ENCODE measurements at places on chromosomes 7 and 10. TPM values are rescaled to one million over a fixed set of nuclear protein-coding genes. Genes with fewer than 3 reads are reported as not detected.

- H3K36me3 ChIP-seq = peaks cover 15% of the 10 kb centered on the region
- no peaks in the 10 kb centered on the region for H3K27me3 ChIP-seq
- no peaks in the 10 kb centered on the region for H3K4me1 ChIP-seq
Observed at GRCh38 chr7:99910976-99911375, 8.4 kb downstream of the TRIM4 start.

DNA sequence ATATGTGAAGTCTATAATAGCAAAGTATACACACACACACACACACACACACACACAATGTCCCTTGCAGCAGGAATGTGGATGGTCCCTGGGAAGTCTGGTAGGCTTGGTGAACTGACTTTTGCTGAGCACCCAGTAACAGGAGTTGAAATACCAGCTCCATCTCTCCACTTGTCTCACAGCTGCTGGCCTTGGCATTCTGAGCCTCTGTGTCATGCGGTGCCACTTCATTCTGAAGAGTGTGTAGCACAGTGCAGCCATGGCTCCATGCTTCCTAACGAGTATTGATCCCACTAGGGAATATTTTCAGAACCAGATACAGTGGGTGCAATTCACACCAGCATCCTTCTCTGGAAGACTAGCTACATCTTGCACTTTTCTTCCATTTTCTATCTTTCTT is 192.4 kb downstream of the ADARB2 start:
- H3K27me3 ChIP-seq = no peaks in the 10 kb centered on the region
- no peak overlapping the region for H3K4me3 ChIP-seq

- no peaks in the 10 kb centered on the region for H3K27me3 ChIP-seq
- H3K4me3 ChIP-seq = no peak overlapping the region
- H3K36me3 ChIP-seq = no peaks in the 10 kb centered on the region
- H3K4me1 ChIP-seq = no peaks in the 10 kb centered on the region
- H3K27ac ChIP-seq = no peak overlapping the region
- no peak for DNase-seq
Observed at GRCh38 chr7:37118004-37118403, 330.7 kb downstream of the ELMO1 start.

DNA sequence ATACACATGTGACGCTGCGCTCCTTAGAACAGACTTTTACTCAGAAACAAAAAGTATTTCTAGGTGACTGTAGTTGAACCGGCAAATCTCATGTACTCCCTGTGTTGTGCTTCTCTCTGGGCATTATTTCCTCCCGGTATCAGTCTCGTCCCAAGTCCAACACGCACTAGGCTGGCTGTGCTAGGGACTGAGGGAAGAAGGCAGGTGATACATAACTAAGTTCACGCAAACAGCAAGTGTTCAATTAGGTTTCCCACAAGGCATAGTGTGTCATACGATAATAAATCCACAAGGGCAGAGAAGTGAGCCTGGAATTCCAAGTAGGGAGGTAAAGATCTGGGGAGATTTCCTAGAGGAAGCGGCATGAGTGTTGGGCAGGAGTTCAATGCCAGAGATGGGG is 20.4 kb downstream of the FAM53B start:
- H3K4me3 ChIP-seq = no peak overlapping the region
- no peaks in the 10 kb centered on the region for H3K27me3 ChIP-seq
- peaks cover 41% of the 10 kb centered on the region for H3K4me1 ChIP-seq
- no peaks in the 10 kb centered on the region for H3K36me3 ChIP-seq
- no peak for DNase-seq
- peak overlapping the region; percentile 62 for H3K27ac ChIP-seq

Gene FGL2
- total RNA-seq = 21.6 TPM

DNA sequence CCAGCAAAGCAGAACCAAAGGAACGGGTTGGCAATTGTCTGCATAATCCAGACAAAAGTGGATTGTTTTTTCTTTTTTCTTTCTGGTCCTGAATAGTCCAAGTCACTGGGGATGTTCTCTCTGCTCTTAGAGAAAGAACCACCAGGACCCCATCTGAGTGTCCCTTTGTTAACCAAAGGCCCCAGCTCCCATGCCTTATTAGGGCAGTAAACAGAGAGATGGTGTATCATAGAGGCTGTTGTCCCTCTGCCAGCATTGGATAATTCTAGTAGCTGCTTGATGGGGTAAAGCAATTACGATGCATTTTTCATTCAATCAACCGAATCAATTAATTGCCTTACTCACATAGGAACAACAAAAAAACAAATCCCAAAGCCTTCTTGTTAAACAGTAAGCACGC is 213.0 kb downstream of the BUB3 start:
- no peaks in the 10 kb centered on the region for H3K36me3 ChIP-seq
- no peak overlapping the region for H3K4me3 ChIP-seq
- peaks cover under 1% of the 10 kb centered on the region for H3K27me3 ChIP-seq
- no peak for DNase-seq

GRCh38 chr7:54864663-54865062 is 105.7 kb upstream of the SEC61G start:
- no peak overlapping the region for H3K4me3 ChIP-seq
- H3K27ac ChIP-seq = no peak overlapping the region
- H3K27me3 ChIP-seq = no peaks in the 10 kb centered on the region
- H3K4me1 ChIP-seq = peaks cover 13% of the 10 kb centered on the region

DNA sequence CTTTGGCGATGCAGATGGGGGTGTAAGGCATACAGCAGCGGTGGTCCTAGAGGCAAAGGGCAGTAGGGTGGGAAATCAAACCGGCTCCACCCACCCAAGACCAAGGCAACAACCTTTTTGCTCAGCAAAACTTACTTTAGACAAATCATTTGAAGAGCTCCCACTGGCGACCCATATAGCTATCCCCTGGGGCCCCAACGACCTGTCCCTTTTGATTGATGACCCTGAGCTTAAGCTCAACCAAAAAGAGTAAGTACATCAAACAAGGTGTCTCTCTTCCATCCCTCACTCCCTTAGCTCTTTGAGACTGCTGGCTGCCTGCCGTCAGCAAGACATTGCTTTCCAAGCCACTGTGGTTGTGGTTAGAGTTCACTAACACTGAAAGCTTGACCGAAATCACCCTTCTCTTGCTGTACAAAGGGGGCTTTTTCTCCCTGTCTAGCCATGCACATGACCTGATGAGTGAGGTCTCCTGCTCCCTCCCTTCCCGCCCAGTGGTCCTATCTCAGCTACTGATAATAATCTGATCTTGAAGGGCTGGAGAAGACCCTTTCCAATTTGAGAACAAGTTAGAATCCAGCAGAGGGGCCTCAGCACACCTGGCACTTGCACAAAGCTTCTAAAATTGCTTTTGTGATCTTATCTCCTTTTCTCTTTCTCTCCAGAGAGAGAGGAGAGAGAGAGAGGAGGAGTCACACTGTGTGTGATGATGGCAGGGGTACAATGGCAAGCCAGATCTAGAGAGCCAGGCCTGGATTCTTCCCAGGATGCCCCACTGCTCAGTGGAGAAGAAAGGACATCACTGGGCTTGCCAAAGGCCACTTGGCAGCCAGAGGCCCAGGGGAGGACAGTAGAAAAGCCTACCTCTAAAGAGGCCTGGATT is 42.2 kb downstream of the XPNPEP1 start:
- H3K27me3 ChIP-seq = no peaks in the 10 kb centered on the region
- no peak for DNase-seq
- peaks cover 24% of the 10 kb centered on the region for H3K36me3 ChIP-seq
- peaks cover 4% of the 10 kb centered on the region for H3K4me1 ChIP-seq
- no peak overlapping the region for H3K27ac ChIP-seq

Gene ZWINT
- total RNA-seq = 6.7 TPM

DNA sequence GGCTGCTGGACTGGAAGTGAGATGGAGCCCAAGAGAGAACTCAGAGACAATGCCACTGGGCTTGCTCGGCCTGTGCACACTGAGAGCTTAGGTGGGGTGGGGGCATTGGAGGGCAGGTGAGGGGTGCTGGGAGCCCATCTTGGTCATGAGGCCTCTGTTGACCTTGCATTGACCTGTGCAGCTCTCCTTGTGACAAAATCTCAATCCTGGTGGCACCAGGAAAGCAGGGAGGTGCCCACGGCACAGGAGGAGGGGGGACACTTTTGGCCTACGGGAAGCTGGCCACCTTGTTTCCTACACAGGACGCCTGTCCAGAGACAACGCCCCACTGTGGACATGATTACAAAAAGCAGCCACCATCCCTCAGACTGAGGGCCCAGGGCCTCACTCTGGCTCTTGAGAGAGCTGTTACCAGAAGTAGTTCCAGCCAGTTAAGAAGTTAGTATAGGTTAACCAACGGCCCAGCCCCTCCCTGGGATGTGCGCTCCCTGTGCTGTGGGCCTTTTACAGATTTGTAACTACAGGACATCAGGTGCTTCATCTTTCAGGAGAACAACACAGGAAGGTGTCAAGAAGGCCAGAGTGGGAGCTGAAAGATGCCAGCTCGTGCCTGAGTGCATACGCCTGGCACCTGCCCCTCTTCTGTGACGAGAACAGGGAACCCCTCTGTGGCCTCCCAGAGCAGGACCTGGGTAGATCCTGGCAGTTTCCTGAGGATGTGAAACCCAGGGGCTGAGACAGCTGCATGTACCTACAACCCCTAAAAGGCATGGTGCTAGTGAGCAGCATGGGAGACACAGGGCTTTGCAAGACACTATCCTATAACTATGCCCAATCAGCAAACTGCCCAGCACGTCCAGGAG is 10.3 kb downstream of the PKD1L1 start:
- no peaks in the 10 kb centered on the region for H3K36me3 ChIP-seq
- no peaks in the 10 kb centered on the region for H3K27me3 ChIP-seq
- peaks cover 14% of the 10 kb centered on the region for H3K4me1 ChIP-seq
- no peak overlapping the region for H3K4me3 ChIP-seq
- no peak overlapping the region for H3K27ac ChIP-seq

DNA sequence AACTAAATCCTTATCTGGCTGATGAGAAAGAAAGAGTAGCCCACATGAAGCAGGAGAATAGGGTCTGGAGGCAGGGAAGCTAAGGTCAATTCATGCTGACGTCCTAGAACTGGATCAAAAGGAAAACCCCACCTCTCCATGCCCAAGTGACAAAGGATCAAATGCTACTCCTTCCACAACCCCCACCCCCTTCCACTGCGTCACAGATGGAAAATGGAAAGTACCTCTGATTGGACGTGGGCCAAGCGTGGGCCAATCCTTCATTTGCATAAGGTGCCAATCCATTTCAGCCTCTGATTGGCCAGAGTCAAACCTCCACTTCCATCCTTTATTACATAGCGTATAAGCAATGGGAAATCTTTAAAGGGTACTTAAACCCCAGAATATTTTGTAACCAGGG is 431.3 kb upstream of the ETV1 start:
- no peaks in the 10 kb centered on the region for H3K36me3 ChIP-seq
- H3K4me1 ChIP-seq = peaks cover 3% of the 10 kb centered on the region
- no peak overlapping the region for H3K4me3 ChIP-seq

GRCh38 chr10:89838044-89838615 is 136.7 kb downstream of the KIF20B start:
- no peaks in the 10 kb centered on the region for H3K27me3 ChIP-seq
- H3K27ac ChIP-seq = peak overlapping the region; percentile 40
- H3K4me1 ChIP-seq = no peaks in the 10 kb centered on the region
- peak; percentile 61 for DNase-seq
- peak overlapping the region; percentile 41 for H3K4me3 ChIP-seq

GRCh38 chr10:126459878-126460481 is 71.7 kb upstream of the ADAM12 start:
- H3K27ac ChIP-seq = no peak overlapping the region
- H3K36me3 ChIP-seq = no peaks in the 10 kb centered on the region
- H3K4me3 ChIP-seq = no peak overlapping the region
- DNase-seq = no peak

GRCh38 chr10:21493784-21494183 is 31.7 kb downstream of the SKIDA1 start:
- no peaks in the 10 kb centered on the region for H3K36me3 ChIP-seq
- H3K4me1 ChIP-seq = peaks cover 6% of the 10 kb centered on the region
- H3K4me3 ChIP-seq = no peak overlapping the region
- no peak for DNase-seq

DNA sequence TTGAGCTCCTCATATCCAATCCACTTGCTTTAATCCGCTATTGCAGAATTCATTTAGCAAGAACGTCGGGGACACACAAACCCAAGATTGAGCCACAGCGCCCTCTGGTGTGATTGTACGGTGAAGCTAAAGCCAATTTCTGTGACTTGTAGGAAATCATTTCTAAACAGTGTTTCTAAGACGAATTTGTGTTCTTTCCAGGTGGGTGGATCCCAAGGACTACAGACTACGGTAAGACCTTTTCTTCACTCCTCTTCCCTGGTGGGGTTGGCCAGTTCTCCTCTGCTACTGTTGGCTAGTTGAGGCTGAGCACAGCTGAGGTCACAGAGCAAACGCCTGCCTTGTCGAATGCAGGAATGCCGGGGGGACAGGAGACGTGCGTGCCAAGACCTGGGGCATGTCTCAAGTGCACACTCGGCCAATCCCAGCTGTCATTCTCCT is 5.2 kb downstream of the DMBT1 start:
- H3K4me1 ChIP-seq = no peaks in the 10 kb centered on the region
- H3K27ac ChIP-seq = no peak overlapping the region
- DNase-seq = peak; percentile 88
- H3K36me3 ChIP-seq = no peaks in the 10 kb centered on the region
- no peak overlapping the region for H3K4me3 ChIP-seq
- H3K27me3 ChIP-seq = peaks cover 12% of the 10 kb centered on the region

DNA sequence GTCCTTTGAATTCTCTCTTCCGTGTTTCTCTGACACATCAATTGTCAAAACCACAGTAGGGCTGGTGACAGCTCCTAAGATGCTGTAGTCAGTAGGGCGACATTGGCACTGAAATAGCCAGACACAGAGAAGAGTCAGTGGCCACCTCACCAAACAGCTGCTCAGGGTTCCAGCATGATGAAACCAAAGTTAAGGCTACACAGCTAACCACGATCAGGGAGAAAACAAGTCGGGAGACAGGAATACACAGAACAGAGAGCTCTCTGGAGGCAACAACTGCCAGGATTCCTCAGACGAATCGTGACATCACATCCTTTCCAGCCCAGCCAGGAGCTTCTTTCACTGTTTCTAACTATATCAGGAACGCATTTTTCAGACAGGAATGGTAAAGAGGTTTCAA is 922.2 kb downstream of the SORCS1 start:
- H3K4me1 ChIP-seq = no peaks in the 10 kb centered on the region
- no peaks in the 10 kb centered on the region for H3K27me3 ChIP-seq
- no peak overlapping the region for H3K27ac ChIP-seq
- DNase-seq = no peak

DNA sequence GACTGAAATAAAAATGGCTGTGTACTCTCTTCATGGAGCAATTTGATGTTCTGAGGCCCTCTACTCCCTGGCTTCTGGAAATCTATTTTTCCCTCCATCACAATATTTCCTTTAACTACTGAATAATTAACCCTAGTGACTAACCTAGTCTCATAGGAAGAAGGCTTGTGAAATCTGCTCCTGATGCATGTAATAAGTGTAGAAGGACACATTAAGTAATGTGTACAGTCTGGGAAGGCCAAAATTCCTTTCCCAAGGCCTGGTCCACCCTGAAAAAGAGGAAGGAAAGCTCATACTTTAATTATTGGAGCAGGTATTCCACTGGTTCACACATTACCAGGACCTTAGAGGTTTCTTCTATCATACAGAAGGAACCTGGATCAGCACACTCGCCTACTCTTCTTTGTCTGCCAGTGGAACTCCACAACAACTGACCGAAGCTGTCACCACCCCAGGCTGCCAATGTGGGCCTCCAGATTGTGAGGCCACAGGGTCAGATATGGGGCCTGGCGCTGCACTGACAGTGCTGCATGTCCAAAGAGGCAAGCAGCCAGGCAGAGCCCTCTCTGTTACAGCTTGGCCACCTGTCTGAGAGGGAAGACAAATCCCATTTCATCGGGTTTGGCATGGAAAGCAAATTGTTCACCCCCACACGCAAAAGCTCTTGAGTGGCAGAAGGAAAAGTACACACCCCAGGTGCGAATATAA is 54.4 kb upstream of the FAM133B start:
- DNase-seq = no peak
- peaks cover 9% of the 10 kb centered on the region for H3K4me1 ChIP-seq
- no peak overlapping the region for H3K4me3 ChIP-seq
- H3K27ac ChIP-seq = peak overlapping the region; percentile 71
- H3K27me3 ChIP-seq = no peaks in the 10 kb centered on the region
